Spleen (tissue), 13 donors: ENCODE measurements at places on chromosomes 2 and 18. TPM values are rescaled to one million over a fixed set of nuclear protein-coding genes. Genes with fewer than 3 reads are reported as not detected.

Gene KIAA2012
- not detected for total RNA-seq

Gene CHRNG
- total RNA-seq = not detected

Gene GPR75
- total RNA-seq = 4.0 TPM

Gene AQP12A
- total RNA-seq = not detected

Gene CCDC195
- not detected for total RNA-seq

Gene DYNAP
- 0.84 TPM for total RNA-seq

Gene GPR155
- 13.5 TPM for total RNA-seq

- no peak overlapping the region for H3K27ac ChIP-seq
- H3K4me1 ChIP-seq = no peaks in the 10 kb centered on the region
- no peak overlapping the region for H3K4me3 ChIP-seq
- no peak for DNase-seq
- H3K27me3 ChIP-seq = no peaks in the 10 kb centered on the region
Measured at GRCh38 chr2:102975996-102976975, 214.5 kb downstream of the TMEM182 start.

GRCh38 chr2:240604291-240604938 lies 17.9 kb downstream of the CAPN10 start:
- DNase-seq = peak; percentile 89
- no peaks in the 10 kb centered on the region for H3K4me1 ChIP-seq

DNA sequence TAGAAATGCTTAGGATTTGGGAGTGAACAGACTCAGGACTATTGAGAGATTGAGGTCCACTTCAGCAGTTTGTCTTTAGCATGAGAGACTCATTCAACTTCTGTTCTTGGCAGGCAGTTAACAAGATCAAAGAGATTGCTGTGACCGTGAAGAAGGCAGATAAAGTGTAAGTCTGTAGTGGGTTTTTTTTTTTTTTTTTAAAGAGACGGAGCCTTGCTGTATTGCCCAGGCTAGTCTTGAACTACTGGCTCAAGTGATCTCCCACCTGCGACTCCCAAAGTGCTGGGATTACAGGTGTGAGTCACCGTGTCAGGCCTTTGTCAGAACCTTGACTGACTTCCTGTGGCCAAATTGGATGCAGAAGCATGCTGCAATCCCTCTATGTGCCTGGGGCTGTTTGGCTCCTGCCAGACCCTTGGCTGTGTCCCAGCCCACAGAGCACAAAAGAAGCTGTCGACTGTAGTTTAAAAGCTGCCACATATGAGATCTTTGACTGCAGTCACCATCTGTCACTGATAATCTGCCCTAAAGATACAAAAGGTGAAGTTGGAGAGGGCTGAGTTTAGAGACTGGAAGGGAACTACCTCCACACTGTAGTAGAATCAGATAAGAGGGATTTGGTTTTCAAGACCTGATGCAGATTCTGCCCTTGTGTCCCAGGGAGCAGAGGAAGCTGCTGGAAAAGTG lies 9.9 kb downstream of the CCT7 start:
- no peaks in the 10 kb centered on the region for H3K4me1 ChIP-seq
- H3K27me3 ChIP-seq = no peaks in the 10 kb centered on the region
- no peak overlapping the region for H3K27ac ChIP-seq
- peaks cover 84% of the 10 kb centered on the region for H3K36me3 ChIP-seq
- H3K4me3 ChIP-seq = no peak overlapping the region
- no peak for DNase-seq

DNA sequence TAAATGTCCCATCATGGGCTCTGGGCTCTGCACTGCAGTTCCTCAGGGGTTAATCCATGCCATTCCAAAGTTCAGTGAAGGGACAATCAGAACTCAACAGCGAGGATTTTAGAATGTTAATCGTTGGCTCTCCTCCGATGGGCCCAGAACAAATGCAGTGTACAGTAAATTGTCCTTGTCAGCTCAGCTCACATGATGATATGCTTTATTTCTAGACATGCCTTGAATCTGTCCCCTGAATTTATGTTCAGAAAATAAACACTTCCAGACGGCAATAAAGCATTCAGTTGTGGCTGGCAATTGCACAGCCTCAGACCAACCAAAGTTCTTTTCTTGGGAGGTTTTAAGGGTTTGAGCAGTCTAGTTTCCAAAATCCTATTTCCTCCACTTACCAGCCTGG lies 981.2 kb downstream of the BCL11A start:
- H3K4me1 ChIP-seq = no peaks in the 10 kb centered on the region
- DNase-seq = no peak
- H3K27me3 ChIP-seq = no peaks in the 10 kb centered on the region
- no peak overlapping the region for H3K27ac ChIP-seq
- H3K36me3 ChIP-seq = no peaks in the 10 kb centered on the region

DNA sequence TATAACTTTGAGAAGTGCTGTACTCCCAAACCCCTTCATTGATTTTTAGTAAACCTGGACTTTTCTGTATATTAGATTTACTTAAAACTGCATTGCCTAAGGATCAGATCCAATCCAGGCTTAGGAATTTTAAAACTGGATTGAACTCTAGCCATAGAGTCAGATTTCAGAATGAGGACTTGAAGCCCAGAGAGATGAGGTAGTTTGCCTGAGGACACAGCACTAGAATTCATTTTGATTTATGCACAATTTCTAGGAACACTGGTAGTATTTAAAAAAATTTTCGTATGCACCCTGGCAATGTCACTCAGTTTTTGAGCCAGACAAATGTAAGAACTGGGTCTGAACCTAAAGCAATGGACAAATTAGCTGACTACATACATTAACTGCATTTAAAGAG lies 144.9 kb downstream of the KCTD1 start:
- H3K36me3 ChIP-seq = no peaks in the 10 kb centered on the region
- no peak for DNase-seq
- no peak overlapping the region for H3K27ac ChIP-seq

DNA sequence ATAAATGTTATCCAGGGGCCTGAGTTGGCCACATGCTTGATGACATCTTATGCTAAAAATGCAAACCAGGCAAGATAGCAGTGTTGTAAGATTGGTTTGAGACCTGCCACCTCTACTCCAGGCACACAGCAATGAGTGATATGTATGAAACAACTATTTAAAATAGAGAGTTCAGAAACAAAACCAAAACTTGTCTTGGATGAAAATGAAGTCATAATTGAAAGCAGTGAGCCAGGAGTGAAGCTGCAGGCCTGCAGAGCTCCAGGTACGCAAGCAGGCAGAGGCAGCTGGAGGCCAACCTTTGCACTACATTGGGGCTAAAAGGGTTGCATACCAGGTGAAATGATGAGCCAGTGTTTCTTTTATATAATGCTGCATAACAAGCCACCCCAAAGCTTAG lies 89.2 kb upstream of the SPATS2L start:
- H3K27me3 ChIP-seq = no peaks in the 10 kb centered on the region
- no peaks in the 10 kb centered on the region for H3K36me3 ChIP-seq
- H3K4me1 ChIP-seq = no peaks in the 10 kb centered on the region
- H3K27ac ChIP-seq = no peak overlapping the region

GRCh38 chr2:53452400-53452799 lies 315.2 kb upstream of the CHAC2 start:
- no peaks in the 10 kb centered on the region for H3K4me1 ChIP-seq
- DNase-seq = no peak
- H3K27me3 ChIP-seq = no peaks in the 10 kb centered on the region
- no peak overlapping the region for H3K27ac ChIP-seq

- no peak overlapping the region for H3K4me3 ChIP-seq
- H3K27me3 ChIP-seq = no peaks in the 10 kb centered on the region
- H3K27ac ChIP-seq = no peak overlapping the region
- DNase-seq = no peak
- H3K4me1 ChIP-seq = peaks cover 13% of the 10 kb centered on the region
Measured at GRCh38 chr2:187547353-187547979, 6.8 kb downstream of the TFPI start.

DNA sequence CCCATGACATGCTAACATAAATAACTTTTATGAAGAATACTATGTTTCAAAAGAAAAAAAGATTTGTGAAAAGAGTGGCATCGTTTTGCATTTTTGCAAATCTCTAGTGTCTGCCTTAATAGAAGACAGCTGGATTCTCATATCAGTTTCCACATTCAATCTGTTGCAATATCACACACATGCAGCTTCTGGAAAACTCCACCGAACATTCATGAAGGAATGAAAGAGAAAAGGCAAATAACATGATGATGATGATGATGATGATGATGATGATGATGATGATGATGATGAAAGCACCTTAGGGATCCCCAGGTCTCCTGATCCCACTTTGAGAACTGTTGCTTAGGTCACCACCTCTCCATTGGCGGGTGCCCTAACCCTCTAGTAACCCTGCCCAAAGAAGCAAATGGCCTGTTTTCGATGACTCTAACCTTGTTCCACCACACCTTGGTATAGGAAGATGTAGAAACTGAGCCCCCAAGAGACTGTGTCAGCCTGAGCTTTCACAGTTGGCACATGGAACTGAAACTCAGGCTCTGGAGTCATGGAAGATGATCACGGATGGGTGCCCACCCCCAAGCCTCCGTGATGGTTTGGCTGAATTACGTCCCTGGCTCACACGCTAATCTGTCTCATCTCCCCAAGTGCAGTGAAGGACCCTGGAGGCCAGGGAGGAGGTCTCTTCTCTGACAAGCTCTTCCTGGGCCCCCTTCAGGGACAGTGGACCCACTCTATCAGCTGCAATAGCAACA lies 80.1 kb upstream of the SMAD7 start:
- no peaks in the 10 kb centered on the region for H3K27me3 ChIP-seq
- no peak overlapping the region for H3K4me3 ChIP-seq
- no peak overlapping the region for H3K27ac ChIP-seq
- peaks cover 9% of the 10 kb centered on the region for H3K4me1 ChIP-seq
- no peaks in the 10 kb centered on the region for H3K36me3 ChIP-seq

DNA sequence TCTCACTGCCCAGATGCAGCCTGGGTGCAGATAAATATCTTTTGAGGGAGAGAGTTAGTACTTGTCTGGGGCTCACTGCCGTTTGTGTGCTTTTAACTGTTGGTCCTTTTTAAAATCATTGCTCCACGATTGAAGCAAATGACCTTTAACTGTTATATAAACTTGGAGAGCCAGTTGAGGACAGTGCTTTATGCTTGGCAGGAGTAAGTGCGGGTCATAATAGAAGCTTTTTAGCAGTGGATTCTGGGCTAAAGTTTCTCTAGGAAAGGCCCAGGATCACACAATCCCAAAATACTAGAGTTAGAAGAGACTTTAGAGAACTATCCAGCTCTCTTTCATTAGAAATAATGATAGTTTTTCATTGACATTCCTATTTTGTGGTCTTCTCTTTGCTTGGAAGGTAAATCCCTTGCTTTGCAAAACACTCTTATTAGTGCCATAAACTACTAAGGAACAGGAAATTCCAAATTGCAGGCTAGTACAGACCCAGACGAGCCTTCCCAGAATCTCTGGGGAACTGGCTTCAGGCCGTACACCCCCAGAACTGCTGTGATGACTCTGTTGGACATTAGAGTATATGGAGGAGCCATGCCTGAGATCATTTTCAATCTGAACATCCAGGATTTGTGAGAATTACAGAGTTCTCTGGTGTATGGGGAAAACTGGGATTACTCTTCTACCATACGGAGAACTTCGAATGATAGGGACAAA lies 19.1 kb downstream of the LIMS1 start:
- H3K36me3 ChIP-seq = no peaks in the 10 kb centered on the region
- no peak overlapping the region for H3K27ac ChIP-seq
- H3K27me3 ChIP-seq = no peaks in the 10 kb centered on the region
- no peak overlapping the region for H3K4me3 ChIP-seq
- no peak for DNase-seq

- DNase-seq = no peak
- H3K4me1 ChIP-seq = no peaks in the 10 kb centered on the region
- H3K27ac ChIP-seq = no peak overlapping the region
- H3K4me3 ChIP-seq = no peak overlapping the region
Measured at GRCh38 chr2:234534515-234534914, 37.6 kb upstream of the ARL4C start.

DNA sequence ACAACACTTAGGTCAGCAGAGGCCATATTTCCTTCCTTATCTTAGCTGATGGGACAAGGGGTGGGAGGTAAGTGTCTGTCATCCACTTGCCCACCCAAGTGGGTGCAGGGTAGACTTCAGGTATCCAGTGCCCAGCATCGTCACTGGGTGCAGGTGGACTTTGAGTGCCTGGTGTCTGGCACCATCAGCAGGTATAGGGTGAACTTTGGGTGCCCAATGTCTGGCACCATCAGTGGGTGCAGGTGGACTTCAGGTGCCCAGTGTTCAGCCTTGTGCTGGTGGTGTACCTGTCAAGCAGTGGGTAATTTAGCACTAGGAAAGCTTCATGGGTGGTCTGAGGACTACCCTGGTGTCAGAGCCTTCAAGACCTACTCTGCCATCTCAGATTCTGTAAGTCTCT lies 175.6 kb downstream of the SEPTIN10 start:
- no peaks in the 10 kb centered on the region for H3K27me3 ChIP-seq
- DNase-seq = no peak
- peaks cover 23% of the 10 kb centered on the region for H3K36me3 ChIP-seq
- H3K4me1 ChIP-seq = no peaks in the 10 kb centered on the region

GRCh38 chr2:204683384-204683783 lies 138.1 kb downstream of the PARD3B start:
- no peak for DNase-seq
- H3K27me3 ChIP-seq = no peaks in the 10 kb centered on the region
- H3K4me1 ChIP-seq = no peaks in the 10 kb centered on the region
- H3K36me3 ChIP-seq = no peaks in the 10 kb centered on the region

DNA sequence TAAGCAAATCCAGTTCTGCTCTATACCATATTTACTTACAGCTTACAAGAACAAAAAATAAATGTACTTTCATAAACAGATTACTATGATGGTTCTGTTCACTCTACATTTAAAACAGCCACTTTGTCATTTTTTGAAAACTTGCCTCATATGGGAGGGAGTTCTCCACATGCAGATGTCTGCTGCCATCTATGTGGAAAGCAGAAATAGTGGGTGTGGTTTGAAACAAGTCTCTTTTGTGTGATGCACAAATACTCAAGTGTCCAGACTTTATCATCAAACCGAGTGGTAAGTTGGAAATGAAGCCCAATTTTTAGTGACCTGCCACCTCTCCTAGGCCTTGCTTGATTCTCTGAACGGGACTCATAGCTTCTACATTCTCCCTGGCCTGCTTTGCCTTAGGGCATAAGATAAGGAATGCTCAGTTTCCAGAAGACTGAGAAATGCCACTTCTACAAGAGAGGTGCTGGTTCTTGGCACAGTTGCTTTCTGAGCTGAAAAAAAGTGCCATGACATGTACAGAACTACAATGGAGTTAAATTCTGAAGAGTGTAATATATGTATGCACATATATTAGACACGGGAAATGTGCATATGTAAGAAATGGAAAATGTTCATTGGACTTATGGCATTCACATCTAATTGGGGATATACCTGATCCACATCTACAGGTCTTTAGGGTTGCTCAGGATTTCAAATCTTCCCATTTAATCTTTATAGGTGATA lies 221.0 kb downstream of the SLC8A1 start:
- no peaks in the 10 kb centered on the region for H3K4me1 ChIP-seq
- DNase-seq = no peak
- H3K27me3 ChIP-seq = no peaks in the 10 kb centered on the region
- H3K4me3 ChIP-seq = no peak overlapping the region

GRCh38 chr2:164877169-164877568 lies 35.5 kb upstream of the COBLL1 start:
- no peak overlapping the region for H3K27ac ChIP-seq
- H3K27me3 ChIP-seq = no peaks in the 10 kb centered on the region
- no peak for DNase-seq
- H3K4me3 ChIP-seq = no peak overlapping the region
